ENCODE measurements at places on chromosomes 5 and 9.

DNA sequence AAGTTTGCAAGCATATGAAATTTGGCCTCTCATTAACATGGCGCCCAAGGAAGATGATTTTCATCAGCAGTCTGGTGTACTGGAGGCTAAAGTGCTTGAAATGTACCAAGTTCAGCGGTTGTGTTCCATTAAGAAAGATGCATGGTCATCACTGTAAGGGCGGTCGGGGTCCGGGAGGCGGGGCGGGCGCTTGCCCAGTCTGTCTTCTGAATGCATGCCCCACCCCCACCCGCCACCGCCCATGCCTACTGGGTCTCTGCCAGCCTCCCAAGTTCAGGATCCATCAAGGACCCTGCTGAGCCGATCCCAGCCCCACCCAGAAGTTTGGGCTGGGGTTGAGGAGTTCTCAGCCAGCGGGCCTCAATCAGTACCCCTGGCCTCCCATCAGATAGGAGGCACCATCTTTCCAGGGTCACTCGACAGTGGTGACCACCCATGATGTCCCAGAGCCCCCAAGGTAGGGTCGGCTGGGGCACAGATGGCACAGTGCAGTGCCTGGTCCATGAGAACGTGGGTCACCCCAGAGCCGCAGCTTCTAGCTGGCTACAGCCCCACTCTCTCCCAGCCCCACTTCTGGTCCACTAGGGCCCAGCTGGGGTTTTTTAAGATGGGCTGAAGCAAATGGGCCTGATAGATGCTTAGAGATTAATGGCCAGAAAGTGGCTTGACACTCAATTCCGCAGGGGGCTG lies 24.4 kb upstream of the PRDM12 start:
- DNase-seq, result no peak

GRCh38 chr9:104748359-104749031 lies 1.0 kb downstream of the NIPSNAP3A start:
- DNase-seq, result no peak

- DNase-seq, result peak; percentile 75
Measured at GRCh38 chr5:154755361-154756008, at the start of gene LARP1. Gene LARP1 (plus strand): TSS chr5:154755377. CDS start chr5:154755758, 381 bp downstream.

DNA sequence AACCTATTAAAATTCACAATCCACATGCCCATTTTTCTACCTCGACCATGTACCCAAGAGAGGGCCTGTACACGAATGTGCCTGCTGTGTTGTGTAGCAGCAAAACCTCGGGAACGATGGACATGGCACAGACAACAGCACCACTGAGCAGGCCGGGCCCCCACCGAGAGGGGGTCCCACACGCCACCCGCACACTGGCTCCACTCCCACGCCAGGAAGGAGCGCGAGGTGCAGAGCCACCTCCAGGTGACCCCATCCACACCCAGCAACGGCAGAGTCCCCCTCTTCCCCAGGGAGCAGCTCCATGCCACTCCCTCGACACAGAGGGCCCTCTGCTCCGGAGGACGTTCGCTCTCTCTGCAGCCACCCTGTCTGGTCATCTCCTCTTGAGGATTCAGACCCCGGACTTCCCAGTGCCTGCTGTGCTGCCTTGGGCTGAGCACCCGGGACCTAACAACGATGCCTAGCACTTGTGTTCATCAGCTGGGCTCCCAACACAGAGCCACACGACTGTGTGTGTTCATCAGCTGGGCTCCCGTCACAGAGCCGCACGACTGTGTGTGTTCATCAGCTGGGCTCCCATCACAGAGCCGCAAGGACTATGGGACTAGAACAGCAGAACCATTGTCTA lies 25.3 kb upstream of the ADAMTS2 start:
- DNase-seq, result no peak

DNA sequence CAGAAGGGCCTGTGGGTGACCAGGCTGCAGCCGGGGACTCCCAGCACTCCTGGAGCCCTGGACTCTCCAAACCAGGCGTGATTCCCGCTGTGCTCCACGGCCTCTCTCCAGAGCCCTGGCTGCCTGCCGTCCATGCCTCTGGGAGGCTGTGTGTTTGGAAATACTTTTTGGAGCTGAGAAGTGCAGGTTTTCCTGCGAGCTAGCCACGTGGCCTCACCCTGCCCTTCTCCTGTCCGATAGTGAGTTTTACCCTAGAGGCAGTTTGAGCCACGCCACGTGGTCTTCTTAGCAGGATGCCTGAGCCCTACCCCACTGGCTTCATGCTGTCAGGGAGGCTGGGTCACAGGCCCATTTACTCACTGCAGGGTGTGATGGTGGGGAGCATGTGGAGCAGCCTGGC lies 71.3 kb downstream of the COL5A1 start:
- no peak for DNase-seq

DNA sequence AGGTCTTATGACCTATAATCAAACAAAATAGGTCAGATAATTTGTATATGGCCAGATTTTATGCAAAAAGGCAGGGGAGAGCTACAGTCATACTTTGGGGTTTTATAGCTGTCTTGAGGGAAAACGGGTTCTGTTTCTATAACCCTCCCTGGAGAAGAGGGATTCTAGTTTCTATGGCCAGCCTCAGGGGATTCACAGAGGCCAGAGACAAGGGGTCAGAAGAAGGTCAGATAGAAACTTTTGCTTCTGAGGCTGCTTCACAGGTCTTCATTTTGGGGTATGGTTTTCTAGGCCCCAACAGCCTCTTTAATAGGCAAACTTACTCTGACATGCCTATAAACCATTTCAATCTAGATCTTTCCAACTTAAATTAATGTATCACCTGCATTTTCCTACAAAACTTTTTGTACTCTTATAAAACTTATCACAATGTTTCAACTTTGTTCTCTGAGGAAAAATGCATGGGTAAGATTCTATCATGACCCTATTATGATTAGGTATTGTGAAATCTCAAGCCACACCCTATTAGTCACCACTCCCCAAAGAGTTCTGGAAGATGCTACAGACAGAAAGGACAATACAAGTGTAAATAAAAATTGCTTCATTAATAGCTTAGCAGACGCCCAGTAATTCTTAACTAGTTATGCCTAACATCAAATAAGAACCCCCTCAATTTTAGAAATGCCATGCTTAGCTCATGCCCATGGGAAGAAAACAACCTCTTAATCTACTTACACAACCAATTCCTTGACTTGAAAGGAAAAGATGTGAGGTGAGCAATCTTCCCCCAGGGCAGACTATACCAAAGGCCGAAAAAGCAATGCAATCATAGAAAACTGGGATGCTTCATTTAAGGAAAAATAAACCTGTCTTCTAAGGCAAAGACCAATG lies 396.6 kb downstream of the TLR4 start:
- DNase-seq, result no peak

DNA sequence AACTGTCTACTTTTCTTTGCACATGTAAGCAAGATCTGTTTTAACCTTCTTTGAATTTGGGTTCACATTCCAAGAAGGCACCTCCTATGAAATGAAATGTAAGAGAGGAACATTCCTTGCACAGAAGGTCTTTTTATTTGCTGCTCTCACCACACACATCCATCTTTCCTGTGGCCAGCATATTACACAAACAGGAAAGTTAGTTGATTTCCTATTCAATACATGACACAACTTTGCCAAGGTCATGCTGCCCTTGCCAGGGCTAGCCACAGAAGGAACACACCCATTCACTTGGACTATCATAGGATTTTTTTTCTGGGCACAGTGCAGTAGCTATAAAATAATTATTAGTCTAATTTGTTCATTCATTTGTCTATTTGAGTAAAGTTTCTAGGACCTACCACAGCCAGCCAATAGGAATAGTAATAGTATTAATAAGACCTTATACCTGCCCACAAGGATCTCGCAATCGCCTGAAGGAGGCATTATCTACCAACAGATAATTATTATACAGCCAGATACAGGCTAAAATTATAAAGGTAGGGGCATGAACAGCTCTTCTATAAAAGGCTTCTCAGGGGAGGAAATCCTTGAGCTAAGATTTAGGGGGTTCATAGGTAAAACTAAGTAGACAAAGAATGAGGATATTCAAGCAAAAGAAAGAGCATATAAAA lies 78.1 kb upstream of the NREP start:
- DNase-seq, result no peak

- DNase-seq, result no peak
Measured at GRCh38 chr5:34674187-34674586, 18.1 kb downstream of the RAI14 start.

GRCh38 chr5:92505925-92506324 lies 1075.1 kb downstream of the NR2F1-AS1 start:
- DNase-seq, result no peak

DNA sequence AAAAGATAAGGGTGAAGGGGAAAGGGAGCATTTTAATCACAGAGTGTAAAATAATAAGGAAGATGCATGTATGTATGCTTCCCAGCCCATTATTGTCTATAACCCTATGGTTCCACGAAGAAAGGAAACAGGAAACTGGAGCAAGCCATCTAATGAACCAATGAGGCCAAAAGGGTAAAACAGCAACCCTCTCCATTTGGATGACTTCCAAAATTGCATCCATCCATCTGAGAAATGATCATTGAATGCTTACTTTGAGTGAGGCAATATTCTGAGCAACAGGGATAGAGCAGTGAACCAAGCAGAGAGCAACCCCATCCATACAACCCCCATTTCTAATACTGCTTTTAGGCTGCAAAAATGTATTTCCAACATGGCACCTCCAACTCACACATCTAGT lies 46.9 kb downstream of the ARL15 start:
- no peak for DNase-seq

GRCh38 chr5:108181975-108182374 lies 199.9 kb downstream of the FBXL17 start:
- no peak for DNase-seq

DNA sequence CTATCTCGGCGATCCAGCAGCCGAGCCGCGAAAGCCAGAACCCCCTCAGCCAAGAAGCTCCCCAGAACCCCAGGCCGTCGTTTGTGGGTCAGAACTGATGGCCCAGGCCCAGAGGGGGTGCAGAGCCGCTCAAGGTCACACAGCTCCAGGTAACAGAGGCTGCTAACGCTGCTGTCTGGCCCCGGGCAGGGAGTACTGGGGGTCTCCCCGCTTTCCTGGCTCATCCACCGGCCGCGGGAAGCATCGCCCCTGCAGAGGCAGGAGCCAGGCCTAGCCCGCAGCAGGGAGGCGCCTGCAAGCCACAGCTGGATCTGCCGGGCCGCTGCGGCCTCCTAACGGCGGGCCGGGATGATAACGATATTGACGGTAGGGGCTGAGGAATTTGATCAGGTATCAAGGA lies 39.4 kb upstream of the CTSV start:
- no peak for DNase-seq

DNA sequence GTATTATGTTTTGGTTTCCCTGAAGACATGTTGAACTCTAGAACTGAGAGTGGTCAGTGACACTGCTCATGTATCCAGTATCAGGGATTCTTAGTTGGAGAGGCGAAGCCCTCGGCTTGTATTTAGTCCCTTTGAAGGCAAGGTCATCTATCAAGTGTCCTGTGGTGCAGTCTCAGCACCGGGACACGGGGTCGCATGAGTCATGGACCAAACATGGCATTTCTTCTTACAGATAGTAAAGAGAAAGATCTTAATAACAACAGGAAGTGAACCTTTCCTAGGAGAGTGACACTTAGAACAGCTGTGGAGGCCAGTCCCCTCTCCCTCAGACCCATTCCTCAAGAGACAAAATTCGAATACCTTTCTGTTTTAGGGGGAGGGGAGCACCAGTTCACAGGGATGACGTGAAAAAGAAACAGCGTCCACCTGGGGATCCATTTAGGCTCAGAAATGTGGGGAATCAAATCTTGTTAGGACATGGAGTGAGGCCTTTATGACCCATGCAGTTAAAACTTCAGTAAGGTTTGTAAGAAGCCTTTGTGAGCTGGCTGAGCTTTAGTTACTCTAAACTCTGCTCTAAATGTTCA lies 86.5 kb downstream of the ADGRV1 start:
- DNase-seq, result no peak

DNA sequence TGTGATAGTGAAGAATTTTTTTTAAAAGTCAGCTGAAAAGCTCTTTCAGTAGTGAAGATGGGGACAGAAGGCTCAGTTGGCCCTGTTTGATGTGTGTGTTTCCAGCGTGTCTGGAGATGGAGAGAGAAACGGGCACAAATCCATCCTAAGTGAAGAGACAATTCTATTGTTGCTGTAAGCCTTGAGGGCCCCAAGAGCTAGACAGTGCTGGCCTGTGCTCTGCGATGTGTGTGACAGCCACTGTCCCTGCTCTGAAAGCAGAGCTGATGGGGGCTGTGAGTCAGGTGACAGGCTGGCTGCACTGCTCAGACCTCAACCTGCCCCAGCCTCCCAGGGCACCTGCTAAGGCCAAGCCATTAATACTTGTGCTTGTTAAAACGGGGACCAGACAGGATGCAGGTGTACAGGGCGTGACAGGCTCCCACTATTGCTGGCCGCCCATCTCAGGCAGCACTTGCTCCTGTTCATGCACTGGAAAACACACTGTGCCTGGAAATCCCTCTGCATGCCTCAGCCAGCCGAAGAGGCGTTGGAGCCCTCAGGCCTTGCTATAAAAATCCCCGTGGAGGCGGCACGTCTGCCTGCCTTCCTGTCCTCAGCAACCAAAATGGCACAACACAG lies 44.6 kb upstream of the SEMA4D start:
- DNase-seq, result no peak

- no peak for DNase-seq
Measured at GRCh38 chr5:150847334-150847695, 994 bp downstream of the IRGM start.

DNA sequence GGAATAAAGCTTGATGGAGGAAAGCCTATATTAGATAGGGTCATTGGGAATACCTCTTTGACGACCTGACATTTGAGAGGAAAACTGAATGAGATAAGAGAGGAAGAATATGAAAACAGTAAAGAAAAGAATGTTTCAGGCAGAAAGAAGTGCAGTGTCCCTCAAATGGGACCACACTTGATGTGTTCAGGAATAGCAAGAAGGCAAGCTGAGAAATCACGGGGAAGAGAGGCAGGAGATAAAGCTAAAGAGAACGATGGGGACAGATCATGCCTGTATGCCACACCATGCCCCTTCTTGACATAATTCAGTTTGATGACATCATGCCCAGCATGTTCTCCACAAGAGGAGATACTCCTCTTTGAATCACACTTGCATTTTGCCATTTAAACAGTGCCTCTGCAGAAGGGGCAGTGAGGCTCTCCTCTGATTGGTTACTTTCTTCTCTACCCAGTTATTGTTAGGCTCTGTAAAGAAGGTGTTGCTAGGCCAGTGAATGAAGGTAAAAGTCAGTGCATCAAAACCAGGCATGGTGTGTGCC lies 7.6 kb downstream of the AP3S1 start:
- no peak for DNase-seq

DNA sequence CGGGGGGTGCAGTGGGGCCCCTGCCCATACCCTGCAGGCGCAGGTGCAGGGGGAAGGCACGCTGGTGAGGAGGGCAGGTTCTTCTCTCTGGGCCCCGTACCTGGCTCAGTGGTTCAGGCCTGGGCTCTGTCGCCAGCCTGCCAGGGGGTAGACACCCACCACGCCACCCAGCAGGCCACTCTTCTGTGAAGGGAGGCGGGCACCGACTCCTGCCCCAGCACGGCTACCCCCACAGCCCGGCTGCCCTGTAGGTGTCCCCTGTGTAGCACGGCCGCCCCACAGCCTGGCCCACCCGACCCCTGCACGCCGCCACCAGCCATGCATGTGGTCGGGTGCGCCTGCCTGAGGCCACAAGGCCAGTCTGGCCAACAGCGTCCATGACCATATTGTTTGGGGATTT lies 1.7 kb downstream of the LCN6 start:
- no peak for DNase-seq
